H7 (cell line): ENCODE measurements at places on chromosomes 6 and 20.

DNA sequence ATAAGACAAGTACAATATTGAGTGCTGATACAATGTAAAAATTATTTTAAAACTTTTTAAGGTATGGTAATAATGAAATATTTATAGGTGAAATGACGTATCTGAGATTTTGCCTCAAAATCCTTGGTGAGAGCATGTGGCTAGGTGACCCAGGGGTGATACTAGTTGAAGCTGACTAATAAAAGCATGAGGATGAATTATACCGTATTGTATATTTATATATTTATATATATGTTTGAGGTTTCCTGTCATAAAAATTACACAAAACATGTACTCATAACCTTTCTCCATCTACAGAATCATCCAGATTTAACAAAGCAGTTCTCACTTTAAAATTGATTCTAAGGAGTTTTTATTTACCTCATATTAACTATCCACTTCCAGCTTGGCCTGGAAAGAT, 358.1 kb downstream of the CDKAL1 start:
- no peak for DNase-seq

DNA sequence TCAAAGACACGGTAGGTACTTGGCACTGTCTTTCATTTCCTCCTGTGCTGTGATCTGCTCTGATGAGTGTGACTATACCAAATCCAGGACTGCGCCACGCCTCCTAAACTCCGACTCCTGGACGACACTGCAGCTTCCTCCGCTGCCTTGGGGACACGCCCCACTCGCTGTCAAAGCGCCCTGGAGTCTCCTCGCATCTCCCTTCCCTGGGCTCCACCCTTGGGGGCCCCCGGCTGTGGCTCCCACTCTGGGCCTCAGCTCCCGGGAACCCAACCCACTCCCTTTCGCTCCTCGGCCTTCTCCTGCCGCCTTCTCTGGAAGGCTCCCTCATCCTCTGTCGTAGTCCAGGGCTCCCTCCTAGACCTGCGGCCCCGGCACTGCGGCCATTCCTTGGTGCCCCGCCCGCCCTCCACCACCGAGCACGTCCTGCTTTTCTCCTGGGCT, 61.2 kb downstream of the RSPH3 start:
- DNase-seq = peak; percentile 31

- no peak for DNase-seq
Observed at GRCh38 chr6:31946370-31946885, 533 bp downstream of the CFB start.

GRCh38 chr6:54467384-54467783, 159.1 kb downstream of the TINAG start:
- no peak for DNase-seq

DNA sequence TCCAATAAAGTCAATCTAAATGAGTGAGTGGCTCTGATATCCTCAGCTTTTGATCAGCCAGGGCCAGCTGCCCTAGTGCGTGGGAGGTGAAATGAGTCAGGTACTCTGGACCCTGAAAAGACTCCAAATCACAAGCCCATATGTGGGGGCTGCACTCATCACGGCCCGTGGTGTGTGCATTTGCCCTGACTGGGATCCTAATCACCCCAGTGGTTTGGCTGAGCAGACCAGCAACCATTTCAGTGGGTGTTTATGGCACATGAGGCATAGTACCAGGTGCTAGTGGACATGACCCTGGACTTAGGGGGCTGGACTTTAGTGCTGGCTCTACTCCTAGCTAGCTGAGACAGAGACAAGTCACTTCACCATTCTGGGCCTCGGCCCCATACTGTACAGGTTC, 39.4 kb downstream of the SCML4 start:
- DNase-seq = no peak

- no peak for DNase-seq
Observed at GRCh38 chr6:45001663-45002062, 326.5 kb upstream of the RUNX2 start.

DNA sequence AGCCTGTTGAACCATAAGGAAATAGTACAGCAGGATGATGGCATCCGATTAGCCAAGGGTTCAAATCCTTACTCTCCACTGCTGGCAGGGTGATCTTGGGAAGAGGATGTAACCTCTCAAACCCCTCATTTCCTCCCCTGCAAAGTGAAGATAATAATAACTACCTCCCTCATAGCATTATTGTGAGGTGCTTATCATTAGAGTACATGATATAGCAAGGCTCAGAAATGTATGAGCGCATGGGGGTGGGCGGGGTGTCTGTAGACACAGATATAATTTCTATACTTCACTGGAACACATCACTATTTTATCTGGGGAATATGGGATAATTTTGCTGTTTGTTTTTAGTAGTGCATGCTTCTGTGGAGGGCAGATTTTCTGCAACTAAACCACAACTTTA, 89.8 kb upstream of the LAMP5 start:
- DNase-seq = no peak

GRCh38 chr20:47389867-47390347, 33.4 kb upstream of the ZMYND8 start:
- DNase-seq = no peak

GRCh38 chr20:13264907-13265306, 43.8 kb downstream of the ISM1 start:
- no peak for DNase-seq
